ENCODE measurements at places on chromosomes 12 and 14.

- DNase-seq, result no peak
Observed at GRCh38 chr12:79333144-79333543, 357.6 kb downstream of the PAWR start.

- no peak for DNase-seq
Observed at GRCh38 chr12:112170971-112171596, 45.7 kb downstream of the TRAFD1 start.

DNA sequence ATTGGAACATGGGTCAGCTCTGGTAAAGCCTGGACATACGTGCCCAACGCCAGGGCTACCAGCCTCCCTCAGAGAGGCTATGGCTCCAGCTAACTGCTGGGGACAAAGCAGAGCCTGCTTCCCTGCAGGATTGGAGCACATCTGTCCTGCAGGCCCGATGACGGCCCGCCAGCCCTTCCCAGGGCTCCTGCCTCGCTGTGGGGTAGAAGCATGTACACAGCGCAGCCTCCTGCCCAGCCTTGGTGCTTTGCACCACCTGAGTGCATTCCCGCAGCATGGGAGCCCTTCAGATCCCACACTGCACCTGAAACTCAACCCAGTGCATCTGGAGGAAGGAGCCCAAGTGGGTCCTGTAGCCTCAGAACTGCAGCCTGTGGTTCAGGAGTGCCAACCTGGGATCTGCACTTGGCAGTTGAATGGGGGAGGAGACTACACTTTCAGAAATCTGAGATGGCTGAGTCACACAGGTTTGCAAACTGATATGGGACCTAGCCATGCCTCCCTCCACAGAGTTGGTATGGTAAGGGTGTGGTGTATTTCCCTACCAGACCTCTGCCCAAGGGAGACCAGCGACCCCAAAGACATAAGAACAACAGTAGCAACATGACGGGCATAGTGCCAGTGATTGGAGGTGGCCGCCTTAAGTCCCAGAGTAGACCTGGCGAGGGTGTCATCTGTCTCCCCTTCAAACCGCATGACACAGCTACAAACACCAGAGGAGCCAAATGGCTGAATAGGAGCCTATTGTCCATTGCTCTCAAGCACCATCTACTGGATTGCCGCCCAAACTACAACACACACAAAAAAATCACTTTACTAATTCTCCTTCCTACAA, 273.9 kb upstream of the MIS18BP1 start:
- no peak for DNase-seq

- DNase-seq, result no peak
Observed at GRCh38 chr14:103113774-103114173, 9.5 kb upstream of the TNFAIP2 start.

GRCh38 chr12:5505751-5506150, 73.8 kb downstream of the NTF3 start:
- no peak for DNase-seq
